CD4-positive, alpha-beta T cell treated with Interferon alpha-2 for 1 hour (primary cell): ENCODE measurements at places on chromosomes 5 and 9.

- peak; percentile 62 for DNase-seq
Observed at GRCh38 chr5:108003178-108003577, 332.4 kb upstream of the EFNA5 start.

DNA sequence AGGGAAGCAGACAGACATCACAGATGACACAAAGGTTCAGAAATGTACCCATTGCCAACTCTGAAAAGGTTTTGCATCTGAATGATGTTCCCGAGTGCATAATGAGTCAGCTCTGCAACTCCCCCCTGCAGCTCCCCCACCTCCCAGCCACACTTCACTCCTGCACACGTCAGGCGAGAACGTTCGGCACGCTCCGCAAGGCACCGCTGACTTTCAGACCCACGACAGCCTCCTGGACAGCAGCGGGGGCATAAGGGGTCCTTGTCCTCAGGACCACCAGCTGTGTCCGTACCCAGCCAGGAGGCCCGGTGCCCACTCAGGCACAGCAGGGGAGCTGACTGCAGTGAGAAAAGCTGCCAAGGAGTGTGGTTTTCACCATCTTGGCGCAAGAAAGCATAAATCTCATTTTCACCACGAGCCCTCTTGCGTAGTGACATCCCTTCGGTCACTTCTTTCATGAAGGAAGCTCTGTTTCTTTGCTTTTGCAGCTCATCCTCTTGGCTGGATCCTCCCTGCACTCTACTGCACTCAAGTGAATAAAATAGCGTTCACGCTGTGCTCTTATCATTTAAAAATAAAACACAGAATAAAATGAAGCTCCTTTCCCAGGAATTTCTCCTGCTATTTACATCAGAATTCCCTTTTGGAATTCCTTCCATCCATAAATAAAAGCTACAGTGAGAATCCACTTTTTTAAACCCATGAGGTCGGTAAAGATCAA is 9.9 kb downstream of the GFPT2 start:
- DNase-seq = no peak

DNA sequence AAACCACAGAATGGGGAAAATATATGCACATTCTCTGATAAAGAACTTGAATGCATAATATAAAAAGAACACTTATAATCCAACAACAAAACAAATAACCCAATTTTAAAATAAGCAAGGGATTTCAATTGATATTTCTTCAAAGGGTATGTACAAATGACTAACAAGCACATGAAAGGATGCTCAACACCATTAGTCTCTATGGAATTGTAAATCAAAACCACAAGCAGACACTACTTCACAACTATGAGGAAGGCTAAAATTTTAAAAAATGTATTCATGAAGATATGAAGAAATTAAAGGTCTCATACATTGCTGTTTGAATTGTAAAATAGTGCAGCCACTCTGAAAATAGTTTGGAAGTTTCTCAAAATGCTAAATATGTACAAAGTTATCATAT is 78.9 kb upstream of the GAS1 start:
- no peak for DNase-seq

DNA sequence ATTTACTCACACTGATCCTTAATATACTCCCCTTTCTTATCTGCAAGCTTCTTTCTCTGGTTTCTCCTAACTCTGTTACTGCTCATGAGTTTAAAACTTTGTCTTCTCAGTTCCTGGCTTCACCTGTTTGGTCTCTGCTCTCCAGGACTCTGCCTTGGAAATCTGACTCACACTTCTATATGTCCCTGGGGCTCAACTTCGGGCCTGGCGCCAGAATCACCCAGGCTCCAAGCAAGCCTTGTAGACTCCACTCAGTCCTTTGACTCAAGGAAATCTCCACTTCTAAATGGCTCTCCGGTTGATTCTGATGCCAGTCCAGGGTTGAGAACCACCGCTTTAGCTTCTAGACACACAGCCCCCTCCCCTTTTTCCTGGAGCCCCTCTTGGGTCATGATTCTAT is 57.8 kb downstream of the TMC1 start:
- DNase-seq = no peak

DNA sequence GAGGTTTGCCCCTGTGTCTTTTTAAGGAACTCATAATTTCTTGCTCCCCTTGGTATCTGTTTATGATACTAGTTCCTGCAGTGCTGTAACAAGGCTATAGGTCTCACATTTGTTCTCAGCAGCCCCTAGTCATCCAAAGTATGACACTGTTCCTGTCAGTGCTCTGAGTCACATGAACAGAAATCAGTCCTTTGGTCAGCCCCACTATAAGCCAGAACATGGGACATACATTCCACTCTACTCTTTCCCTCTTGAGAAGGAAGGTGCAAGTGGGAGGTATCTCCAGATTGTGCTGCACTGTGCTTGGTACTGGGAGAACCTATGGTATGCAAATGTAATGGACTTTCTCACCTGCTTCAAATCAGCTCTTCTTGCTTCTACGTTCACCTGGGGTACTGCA is 87.0 kb downstream of the IARS1 start:
- no peak for DNase-seq

DNA sequence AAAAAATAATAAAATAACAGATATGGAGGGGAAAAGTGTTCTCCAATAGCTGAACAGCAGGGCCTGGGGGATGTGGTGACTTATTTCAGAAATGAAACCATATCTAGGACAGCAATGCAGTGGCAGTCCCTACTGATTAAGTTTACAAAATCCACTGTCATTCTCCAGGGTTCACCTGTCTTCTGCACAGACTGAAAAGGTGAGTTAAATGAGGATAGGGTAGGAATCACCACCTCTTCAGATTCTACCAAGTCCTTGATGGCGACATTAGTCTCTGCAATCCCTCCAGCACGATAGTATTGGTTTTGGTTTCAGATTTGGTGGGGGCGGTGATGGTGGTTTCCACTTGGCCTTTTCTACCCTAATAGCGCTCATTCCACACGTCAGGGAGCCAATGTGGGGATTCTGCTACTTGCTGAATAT is 32.3 kb upstream of the NPM1 start:
- DNase-seq = peak; percentile 43

GRCh38 chr5:98497418-98497817 is 276.0 kb upstream of the RGMB start:
- DNase-seq = no peak

GRCh38 chr9:127300886-127301447 is 36.4 kb downstream of the GARNL3 start:
- DNase-seq = no peak

DNA sequence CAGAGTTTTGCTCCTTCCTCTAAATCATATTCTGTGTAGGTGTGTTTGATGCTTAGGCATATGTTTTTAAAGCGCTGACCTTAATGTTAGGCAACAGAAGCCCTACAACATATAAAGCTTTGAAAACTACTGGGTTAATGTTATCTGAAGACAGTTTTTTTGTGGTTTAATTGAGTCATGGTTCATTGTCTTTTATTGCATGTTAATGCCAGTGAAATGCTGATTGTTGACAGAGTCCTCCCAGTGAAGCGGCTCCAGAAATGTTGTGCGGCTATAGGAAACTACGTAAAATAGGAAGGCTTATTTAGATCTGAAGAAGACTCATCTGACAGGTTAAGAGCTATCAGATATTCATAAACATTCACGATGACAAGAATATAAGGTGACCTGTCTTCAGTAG is 424.6 kb downstream of the CCDC171 start:
- DNase-seq = no peak

DNA sequence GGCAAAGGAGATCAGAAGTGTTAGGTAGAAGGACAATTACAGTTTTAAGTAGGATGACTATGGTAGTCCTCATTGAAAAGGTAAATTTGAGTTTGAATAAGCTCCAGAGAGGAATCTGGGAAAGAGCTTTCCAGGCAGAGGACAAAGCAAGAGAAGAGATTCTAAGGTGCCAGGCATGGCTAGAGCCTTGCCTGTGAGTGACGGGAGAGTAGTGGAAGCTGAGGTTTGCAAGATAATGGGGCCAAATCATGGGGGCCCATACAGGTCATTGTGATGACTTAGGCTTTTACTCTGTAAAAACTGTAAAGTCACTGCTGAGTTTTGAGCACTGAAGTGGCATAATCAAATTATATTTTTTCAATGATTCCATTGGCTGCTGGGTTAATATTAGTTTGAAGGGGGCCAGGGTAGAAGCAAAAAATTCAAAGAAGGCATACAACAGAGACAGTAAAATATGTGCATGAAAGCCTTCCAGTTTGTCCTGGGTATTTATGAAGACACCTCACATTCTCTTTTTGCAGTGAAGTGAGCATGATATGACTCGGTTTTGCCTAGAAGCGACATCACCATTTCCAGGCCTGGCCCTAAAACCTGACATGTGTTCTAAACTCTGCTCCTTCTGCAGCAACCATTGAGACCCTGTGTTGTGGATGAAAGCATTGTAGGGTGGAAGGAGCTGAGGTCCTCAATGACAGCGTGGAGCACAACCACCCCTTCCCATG is 279.8 kb upstream of the TNC start:
- no peak for DNase-seq

GRCh38 chr5:174827558-174827957 is 103.2 kb downstream of the MSX2 start:
- no peak for DNase-seq
